ENCODE measurements at places on chromosomes 2 and 18. TPM values are rescaled to one million over a fixed set of nuclear protein-coding genes. Genes with fewer than 3 reads are reported as not detected.

FRZB gene
- polyA plus RNA-seq: 15.7 TPM

GKN2 gene
- polyA plus RNA-seq: not detected

CRYGD gene
- polyA plus RNA-seq: not detected

DPYSL5 gene
- 7.6 TPM for polyA plus RNA-seq

TMSB10 gene
- 1,436 TPM for polyA plus RNA-seq

CUL3 gene
- polyA plus RNA-seq: 100 TPM

SPAST gene
- polyA plus RNA-seq: 26.5 TPM

GRCh38 chr18:50162486-50163304, 32.3 kb downstream of the MYO5B start:
- DNase-seq: no peak

DNA sequence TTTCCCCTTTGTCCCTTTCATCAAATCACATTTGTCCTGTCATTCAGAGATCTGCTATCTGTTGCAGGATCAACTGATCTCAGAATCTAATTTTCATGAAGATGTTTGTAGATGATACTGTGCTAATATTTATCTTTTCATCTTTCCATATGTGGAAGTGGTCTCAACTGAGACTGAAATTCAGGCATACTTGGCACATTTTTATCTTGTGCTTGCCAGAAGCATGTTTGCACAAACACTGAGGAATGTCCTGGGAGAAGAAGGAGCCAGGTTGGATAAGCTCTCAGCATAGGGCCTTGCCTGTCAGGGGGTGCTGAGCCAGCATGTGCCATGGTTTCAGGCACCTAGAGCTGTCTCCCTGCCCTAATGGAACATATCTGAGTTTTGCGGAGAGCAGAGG, 24.5 kb upstream of the MMADHC start:
- no peak for DNase-seq

GRCh38 chr2:17589406-17590035, 49.0 kb downstream of the VSNL1 start:
- DNase-seq: no peak

DNA sequence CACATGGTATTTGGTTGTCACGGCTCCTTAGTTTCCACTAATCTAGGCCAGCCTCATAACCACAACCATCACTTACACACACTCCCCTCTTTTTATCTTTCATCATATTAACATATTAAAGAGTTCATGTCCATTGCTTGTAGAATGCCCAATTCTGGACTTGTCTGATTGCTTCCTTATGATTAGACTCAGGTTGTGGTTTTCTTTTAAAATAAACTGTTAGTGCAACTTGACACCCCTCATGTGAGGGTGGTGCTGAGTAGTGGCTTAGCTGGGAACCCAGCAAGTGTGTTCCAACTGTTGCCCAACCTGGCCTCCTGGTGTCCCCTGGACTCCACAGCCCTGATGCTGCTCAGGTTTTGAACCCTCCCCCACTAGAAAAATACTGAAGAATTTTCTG, 20.1 kb upstream of the CD207 start:
- DNase-seq: no peak

DNA sequence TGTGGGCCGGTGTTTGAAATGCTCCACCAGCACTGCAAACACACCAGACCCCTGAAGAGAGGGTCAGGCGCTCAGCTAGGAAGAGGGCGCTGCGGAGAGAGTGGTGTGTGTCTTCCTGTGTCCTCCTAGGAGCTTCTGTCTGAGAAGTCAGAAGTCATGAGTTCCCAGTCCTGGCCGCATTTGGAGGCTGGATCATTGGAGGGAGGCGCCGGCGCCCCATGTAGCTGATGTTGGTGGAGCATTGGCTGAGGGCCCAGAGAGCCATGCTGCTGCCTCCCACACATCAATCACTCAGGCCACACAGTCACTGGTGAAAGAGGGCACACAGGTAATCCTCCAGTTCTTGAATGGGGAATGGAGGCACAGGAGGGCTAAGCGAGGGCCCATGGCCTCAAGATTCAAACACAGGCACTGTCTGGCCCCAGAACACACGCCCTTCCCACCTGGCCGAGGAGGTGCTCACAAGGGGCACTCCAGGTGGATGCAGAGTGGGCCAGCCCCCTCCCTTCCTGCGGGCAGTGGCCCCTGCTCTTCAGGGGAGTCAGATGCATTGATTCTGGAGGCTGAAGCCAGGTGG, 66.3 kb downstream of the RRM2 start:
- no peak for DNase-seq

DNA sequence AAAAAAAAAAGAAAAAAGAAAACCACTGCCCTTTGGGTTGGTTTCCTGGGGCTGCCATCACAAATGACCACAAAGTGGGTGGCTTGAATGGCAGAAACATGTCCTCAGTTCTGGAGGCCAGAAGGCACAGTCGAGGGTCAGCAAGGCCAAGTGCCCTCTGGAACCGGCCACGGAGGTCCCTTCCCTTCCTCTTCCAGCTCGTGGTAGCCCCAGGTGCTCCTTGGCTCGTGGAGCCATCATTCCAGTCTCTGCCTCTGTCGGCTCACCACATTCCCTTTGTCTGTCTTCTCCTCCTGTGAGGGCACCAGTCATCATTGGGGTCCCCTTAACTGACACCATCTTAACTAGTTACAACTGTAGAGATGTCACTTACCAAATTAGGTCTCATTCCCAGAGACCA, 8.5 kb upstream of the NFATC1 start:
- DNase-seq: no peak

DNA sequence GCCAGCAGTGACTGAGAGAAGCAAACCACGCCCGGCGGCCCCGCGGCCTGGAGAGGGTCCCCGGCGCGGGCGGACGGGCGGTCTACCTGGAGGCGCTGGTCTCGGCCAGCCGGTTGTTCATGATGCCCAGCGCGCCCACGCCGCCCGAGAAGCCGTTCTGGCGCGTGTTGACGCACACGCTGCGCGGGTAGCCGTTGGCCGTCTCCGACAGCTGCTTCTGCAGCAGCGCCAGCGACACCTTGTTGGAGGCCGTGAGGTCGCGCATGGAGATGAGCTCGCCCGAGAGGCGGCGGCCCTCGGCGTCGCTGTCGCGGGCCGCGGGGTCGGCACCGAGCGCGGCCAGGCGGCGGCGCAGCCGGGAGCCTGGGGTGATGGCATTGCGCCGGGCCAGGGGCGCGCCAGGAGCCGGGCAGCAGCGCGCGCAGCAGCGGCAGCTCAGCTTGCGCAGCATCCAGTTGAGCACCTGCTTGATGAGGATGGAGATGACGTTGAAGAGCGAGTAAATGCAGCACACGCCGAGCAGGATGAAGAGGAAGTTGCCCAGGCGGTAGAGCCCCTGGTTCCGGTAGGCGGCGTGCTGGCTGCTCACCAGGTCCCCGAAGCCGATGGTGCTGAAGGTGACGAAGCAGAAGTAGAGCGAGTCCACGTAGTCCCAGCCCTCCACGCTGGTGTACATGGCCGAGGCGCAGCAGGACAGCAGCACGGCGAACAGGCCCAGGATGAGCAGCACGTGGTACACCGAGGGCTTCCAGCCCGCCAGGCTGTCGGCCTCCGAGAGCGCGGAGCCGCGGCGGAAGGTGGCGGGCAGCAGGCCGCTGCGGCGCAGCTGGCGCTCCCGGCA, 118.1 kb downstream of the MSH2 start:
- peak; percentile 40 for DNase-seq

- DNase-seq: no peak
Measured at GRCh38 chr18:50194631-50195532, at the start of gene MYO5B. TSS of gene MYO5B (minus strand) at chr18:50195147. CDS start at chr18:50194793, 354 bp downstream.

GRCh38 chr2:27929916-27930486, 39.5 kb downstream of the BABAM2 start:
- DNase-seq: no peak

GRCh38 chr18:5244941-5245340, 47.9 kb upstream of the AKAIN1 start:
- DNase-seq: no peak

DNA sequence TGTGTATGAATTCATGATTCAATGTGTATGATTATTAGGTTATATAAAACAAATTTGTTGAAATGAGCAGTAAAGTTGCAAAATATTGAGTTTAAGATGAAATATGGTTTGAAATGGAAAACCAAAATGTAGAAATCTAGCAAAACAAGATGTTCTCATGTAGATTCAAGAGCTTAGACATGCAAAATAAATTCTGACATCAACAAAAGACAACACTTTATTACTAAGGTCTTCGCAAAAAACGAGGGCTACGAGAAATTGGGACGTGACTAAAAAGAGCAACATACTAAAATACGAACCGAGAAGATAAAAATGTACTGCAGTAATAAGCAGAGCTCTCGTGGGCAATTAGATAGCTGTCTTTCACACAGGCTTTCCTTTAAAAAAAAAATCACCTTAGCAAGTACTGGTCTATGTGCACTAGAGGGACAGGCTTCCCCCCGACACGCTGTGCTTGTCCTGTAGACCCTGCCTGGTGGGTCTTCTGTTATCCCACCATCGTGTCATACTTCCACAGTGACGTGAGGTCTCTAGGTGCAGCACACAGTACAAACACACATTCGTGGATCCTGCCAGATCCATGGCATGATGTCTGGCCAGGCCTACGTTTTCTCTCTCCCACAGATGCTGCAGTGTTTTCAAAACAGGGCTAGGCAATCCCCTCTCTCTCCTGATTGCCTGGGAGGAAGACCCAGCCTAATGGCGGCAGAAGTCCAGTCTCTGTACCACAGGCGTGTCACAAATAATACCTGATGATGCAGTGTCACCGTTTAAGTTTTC, 240.8 kb downstream of the TCF4 start:
- DNase-seq: no peak

- DNase-seq: no peak
Measured at GRCh38 chr18:3526421-3527354, 76.7 kb downstream of the TGIF1 start.

DNA sequence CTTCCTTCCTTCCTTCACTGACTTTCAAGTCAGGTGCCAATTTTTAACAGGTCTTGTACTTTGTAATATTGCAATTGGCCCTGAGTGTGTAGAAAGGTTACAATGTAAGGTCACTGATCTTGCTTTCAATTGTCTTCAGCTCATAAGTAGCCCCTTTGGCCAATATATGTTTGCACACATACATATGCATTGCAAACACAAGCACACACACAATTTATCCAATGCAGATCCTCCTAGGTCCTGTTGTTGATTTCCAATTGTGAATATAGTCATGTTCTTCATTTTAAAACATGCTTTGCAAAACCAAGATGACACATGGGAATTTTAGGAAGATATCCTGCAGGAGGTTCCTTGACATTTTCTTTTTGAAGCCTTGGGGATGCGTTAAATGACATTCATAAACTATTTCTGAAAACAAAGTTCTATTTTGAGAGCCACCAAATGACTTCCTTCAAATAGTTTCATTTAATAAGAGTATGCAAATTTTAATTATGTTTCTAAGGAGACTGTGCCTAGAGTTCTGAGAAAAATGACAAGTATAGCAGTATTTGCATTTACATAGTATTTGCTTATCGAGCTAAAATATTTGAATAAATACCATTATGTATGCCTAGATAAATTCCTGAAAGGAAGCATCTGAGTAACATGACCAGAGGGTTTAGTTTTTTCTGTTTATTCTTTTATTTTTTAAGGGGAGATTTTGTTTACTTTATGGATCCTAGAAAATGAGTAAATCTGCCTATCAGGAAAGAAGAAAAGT, 117.1 kb upstream of the TMEFF2 start:
- no peak for DNase-seq

- DNase-seq: no peak
Measured at GRCh38 chr2:43408407-43409160, 182.2 kb upstream of the ZFP36L2 start.

DNA sequence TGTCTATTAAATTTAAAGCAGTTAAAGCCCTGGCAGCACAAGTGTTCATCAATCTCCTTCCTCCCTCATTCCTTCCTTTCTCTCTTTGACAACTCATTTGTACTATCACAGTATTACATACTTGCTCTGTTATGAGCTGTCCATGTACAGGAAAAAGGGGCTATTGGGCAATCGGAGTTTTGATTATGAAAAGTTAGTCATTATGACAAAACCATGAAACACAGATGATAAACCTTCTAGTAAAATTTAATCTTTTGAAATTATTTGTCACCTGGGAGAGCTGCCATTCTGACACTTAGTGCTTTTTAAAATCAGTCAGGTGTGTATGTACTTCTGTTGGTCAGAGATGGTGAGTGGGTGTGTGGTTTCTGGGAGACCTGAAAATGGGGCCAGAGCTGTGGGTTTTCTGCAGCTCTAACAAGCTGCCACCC, 39.4 kb downstream of the MAP4K4 start:
- DNase-seq: no peak

DNA sequence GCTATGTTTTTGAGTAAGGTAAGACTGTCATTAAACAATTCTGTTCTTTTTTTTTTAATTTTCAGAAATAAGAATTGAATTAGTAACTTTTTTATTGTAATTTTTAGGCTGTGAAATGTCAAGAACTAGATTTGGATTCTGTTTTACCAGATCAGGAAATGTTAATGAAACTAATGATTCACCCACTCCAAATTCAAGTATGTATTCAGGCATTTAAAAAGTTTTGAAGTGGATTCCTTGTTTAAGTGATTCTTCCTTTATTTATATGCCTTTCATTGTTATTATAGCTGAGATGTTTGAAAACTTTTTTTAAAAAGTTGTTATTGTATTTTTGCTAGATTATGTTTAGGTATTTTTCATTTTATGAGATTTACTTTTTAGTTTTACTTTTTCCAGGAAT, 96.7 kb downstream of the UBR3 start:
- no peak for DNase-seq

DNA sequence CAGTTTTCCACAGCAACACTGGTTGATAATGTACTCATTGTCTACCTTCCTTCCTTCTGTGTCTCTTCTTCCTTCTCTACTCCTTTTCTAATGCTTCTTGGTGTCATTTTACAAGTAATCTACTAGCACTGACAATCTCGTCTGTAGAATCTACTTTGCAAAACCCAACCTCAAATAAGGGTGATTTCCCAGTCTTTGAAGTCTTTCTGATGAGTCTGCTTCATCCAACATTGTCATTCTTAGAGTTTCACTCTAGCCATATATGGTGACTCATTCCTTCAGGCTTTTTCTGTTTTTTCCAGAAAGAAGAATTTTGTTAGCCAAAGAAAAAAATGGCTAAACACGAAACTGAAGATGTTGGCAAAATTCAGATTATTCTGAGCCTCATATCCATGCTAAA, 288.7 kb downstream of the MBD2 start:
- no peak for DNase-seq

DNA sequence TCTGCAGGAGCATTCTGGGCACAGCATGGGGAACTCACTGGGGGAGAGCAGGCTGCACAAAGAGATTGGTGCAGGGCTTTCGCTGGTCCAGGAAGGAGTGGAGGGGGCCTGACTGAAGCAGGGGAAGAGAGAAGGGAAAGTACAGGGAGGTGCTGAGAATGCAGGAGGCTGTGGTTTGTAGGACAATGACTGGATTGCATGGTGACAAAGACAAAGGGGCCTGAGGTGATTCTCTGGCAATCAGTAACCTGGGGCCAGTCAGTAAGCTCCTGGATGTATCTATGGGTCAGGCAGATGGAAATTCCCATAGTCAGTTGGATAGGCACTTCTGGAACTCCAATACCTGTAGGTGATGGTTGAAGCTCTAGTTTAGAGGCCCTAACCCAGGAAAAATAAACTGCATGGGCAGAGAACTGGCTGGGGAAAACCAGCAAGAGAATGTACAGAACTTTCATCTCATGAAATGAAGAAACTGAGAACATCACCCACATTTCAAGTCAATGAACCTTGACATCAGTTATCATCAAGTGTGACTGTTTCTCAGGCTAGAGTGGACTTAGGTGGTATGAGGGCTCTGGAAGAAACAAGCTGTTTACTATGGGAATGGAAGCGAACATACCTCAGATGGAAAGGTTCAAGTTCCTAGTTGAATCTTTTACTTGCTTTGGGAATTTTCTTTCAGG, 193.2 kb downstream of the TPGS2 start:
- no peak for DNase-seq

- DNase-seq: no peak
Measured at GRCh38 chr2:215487002-215487372, 51.1 kb upstream of the FN1 start.

GRCh38 chr2:96594282-96594681, 43.8 kb downstream of the KANSL3 start:
- no peak for DNase-seq

Data from left renal cortex interstitium (tissue), 4 donors.